ENCODE measurements at places on chromosomes 13 and 19.

DNA sequence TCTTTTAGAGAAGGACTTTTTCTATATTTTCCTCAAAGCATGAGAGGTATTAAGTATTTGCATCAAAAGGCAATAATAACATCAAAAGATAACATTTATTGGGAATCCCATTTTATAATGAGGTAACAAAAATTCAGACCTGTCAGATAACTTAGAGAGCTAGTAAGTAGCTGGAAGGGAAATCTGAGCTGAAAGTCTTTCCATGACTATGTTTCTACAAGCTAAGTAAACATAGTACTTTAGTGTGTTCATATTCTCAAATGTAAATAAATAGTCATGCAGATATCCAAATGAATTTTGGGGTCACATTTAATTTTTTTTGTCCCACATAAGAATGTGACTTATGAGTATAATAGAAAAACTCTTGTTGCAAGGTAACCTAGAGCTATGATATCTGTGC lies 87.3 kb upstream of the FBXL3 start:
- no peak for DNase-seq

- DNase-seq = no peak
Observed at GRCh38 chr13:106568299-106569003, 514 bp upstream of the ARGLU1 start.

- DNase-seq = no peak
Observed at GRCh38 chr13:87676254-87677042, 5.3 kb downstream of the SLITRK5 start.

- DNase-seq = peak; percentile 73
Observed at GRCh38 chr19:5686647-5687359, 3.3 kb upstream of the RPL36 start.

DNA sequence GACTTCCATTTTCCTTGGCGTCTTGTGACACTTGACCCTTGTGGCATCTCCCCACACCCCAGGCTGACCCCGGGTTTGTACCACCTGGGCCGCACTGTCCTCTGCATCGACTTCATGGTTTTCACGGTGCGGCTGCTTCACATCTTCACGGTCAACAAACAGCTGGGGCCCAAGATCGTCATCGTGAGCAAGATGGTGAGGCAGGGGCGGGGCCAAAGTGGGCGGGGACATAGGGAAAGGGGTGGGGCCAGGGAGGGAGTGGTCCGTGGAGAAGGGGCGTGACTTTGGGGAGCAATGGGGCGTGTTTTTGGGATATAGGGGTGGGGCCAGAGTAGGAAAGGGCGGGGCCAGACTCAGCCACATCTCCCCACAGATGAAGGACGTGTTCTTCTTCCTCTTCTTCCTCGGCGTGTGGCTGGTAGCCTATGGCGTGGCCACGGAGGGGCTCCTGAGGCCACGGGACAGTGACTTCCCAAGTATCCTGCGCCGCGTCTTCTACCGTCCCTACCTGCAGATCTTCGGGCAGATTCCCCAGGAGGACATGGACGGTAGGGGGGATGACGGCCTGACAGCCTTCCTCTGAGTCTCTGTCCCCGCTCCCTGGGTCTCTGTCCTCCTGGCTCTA lies 42.8 kb downstream of the TRPM4 start:
- no peak for DNase-seq

DNA sequence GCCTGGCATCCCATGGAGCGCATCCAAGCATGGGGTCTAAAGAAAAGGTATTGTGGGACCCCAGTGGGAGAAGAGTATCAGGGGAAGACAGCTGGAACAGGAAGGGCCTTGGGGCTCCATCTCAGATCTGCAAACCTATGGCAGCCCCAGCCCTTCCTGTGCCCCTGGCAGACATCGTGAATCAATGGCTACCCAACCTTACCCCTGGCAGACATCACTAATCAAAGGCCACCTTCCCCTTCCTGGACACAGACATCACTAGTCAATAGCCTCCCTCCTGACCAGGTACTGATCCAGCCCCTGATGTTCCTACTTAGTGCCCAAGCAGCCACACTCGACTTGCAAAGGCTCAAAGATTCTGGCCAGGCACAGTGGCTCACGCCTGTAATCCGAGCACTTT lies 15.8 kb downstream of the F2RL3 start:
- DNase-seq = no peak

DNA sequence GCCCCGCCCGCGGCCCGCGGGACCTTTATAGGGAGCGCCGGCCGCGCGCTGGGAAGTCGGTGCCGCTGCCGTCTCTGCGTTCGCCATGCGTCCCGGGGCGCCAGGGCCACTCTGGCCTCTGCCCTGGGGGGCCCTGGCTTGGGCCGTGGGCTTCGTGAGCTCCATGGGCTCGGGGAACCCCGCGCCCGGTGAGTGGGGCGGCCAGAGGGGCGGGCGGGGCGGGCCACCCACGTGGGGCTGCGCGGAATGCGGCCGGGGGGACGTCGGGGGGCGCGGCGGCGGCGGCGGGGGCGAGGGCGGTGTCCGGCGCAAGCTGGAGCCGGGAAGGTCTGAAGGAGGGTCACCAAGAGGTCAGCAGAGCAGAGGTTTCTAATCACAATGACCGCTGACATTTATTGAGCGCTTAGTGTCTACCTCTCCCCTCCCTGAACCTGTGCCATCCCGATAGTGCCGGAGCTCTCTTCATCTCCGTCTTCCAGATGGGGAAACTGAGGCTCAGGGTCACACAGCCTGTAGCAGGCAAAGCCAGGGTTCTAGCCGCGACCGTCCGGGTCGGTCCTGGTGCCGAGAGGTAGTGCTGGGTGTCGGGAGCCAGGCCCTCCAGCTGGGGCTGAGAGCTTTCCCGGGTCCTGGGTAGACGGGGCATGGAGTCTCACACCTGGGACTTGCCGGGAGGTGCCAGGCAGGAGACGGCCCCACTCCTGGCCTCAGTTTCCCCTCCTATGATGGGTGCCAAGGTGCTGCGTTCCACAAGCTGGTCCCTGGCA lies at the start of gene FSTL3:
Gene FSTL3 (plus strand): TSS at position 54 of the 767 bp plus-strand sequence. CDS start 32 bp downstream, at position 86.
- no peak for DNase-seq

DNA sequence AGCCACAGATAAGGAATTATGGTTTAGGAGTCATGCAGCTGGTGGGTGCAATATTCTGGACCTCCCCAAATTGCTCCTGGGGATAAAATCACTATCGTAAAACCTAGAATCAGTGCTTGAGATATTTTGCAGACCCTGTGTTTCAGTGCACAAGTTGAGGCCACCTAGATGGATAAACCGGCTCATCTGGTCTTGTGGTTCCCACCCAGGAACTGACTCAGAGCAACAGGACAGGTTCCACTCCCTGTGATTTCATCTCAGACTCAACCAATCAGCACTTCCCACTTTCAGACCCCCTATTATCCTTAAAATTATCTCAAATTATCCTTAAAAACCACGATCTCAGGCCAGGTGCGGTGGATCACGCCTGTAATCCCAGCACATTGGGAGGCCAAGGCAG lies 21.0 kb downstream of the FBXL12 start:
- DNase-seq = no peak

DNA sequence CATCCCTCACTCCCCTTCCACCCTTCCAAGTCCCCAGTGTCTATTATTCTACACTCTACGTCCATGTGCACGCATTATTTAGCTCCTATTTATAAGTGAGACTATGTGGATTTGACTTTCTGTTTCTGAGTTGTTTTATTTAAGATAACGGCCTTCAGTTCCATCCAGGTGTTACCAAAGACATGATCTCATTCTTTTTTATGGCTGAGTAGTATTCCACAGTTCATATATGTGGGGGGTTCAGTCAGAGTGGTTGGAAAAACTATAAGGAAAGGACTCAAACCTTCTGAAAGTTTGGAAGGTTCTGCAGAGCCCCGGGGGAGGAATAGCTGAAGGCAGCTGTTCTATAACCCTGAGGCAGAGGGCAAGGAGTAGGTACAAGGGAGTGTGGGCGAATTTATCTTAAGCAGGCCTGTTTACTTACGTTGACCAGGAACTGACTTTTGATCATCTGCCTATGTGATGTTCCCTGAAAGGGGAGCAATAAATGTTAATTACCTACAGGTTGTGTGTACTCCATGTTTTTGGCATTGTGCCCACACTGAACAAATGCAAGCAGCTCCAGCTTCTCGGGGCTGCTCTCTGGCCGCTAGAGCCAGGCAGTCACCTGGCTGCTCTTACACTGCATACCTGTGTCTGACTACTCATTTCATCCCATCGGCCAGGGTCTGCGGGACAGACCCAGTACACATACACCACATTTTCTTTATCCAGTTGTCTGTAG lies 13.5 kb upstream of the ADGRE1 start:
- DNase-seq = no peak

DNA sequence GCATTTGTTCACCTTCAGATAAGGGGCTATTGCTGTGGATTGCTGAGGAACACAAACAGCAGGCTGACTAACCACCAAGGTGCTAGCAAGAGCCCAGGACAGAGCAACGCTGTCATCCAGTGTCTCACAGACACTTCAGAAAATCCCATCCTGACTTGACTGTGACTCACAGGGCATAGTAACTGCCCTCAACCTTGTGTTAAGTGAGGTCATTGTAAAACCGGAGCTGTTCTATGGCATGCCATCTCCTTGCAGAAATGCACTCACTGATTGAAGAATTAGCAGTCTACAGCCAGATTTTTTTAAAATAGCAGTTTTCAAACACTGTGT lies 51.1 kb downstream of the TNFRSF19 start:
- DNase-seq = no peak

DNA sequence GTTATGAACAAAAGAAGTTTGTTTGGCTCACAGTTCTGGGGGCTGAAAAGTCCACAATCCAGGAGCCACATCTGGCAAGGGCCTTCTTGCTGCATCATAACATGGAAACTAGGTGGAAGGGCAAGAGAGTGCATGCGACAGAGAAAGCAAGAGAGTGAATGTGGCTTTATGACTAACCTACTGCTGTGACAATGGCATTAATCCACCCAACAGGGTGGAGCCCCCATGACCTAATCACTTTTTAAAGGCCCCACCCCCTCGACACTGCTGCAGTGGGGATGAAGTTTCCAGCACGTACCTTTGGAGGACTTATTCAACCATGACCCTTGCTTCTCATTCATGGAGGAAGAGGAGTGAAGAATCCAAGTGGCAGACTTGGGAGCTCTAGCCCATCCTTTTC lies 30.0 kb upstream of the RFXAP start:
- DNase-seq = no peak

- no peak for DNase-seq
Observed at GRCh38 chr13:20772401-20773131, 1.2 kb downstream of the EEF1AKMT1 start.

- no peak for DNase-seq
Observed at GRCh38 chr19:47322058-47322457, 9.9 kb upstream of the C5AR2 start.

GRCh38 chr19:5057860-5058259 lies 88.9 kb downstream of the KDM4B start:
- peak; percentile 3 for DNase-seq

DNA sequence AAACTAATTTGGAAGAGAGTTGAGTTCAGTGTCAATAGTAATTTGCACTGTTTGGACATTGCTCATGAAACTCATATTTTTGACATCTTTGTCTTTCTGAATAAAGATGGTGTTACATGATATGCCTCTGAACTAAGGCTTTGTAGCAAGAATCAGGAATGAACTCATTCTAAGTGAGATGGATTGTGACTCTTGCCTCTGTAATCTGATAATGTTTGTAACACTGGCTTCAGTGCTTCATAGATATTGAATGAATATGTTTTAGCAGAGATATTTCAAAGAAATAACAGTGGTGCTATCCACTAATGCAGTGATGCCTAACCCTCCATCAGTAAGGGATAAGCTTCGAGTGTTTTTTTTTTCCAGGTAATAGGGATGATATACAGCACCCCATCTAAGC lies 32.9 kb downstream of the TEX26 start:
- DNase-seq = no peak

DNA sequence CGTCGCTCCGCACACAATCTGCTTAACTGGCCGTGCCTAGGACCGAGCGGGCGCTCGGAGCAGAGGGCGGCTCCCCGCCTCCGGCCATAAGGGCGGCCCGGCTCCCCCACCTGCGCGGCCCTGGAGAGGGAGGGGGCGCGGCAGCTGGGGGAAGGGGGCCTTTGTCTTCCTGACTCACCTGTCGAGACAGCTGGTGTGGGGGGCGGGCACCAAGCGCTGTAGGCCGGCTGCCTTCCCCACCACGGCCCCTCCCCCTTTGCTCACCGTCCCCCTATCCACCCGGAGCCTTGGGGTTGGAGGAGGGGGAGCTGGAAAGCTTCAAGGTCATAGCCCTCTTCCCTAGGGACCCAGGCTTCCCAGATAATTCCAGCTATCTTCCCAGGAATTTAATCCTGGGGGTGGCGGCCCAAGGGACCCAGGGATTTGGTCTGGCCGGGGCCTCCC lies 1.2 kb downstream of the VASP start:
- peak; percentile 72 for DNase-seq

- no peak for DNase-seq
Observed at GRCh38 chr19:41149831-41150230, 35.6 kb downstream of the CYP2F1 start.

- no peak for DNase-seq
Observed at GRCh38 chr19:38375748-38376147, 1.4 kb downstream of the PSMD8 start.

DNA sequence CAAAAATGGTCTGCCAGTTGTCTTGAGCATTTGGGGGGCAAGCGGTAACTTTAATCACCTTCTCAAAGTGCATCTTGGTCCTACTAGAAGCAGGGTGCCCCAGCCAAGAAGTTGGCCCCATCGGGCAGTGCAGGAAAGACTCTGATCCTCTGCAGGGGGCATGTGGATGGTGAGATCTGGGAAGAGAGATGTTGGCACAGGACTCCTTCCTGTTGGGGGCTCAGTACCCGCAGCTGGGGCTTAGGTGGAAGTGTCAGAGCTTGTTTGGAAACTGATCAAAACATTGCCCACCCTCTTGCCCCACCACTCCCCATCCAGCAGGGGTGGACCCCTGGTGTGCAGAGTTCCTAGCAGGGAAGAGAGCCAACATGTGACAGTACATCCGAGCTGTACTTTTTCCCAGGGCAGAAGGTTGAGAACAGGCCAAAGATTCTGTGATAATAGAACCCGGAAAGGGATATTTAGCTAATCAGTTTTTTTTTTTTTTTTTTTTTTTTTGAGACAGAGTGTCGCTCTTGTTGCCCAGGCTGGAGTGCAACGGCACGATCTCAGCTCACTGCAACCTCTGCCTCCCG lies 8.8 kb downstream of the RRAS start:
- DNase-seq = no peak

DNA sequence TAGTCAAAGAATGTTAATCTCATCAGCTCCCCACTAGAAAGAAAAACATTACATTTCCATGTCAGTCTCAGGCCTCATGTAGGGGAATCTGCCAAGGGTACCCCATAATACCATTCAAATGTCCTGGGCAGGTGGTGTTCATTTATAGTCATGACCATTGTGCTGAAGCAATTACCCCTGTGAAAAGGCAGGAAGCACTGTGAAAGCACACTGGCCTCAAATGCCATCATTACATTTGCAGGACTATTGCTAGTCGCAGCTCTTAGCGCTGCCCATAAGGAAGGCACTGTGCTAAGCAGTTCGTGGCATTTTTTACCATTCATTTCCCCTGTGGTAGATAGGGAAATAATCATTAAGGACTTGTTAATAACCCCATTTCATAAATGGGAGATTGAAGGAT lies 109.0 kb downstream of the LHFPL6 start:
- DNase-seq = no peak

Data from NCI-H1105 treated with DMSO at 0.1 percent for 48 hours (cell line).